ENCODE measurements at places on chromosomes 6 and 20. TPM values are rescaled to one million over a fixed set of nuclear protein-coding genes. Genes with fewer than 3 reads are reported as not detected.

Gene ACSS1
- total RNA-seq = 25.4 TPM

GRCh38 chr6:91509711-91510110 is 922.8 kb upstream of the MAP3K7 start:
- DNase-seq = no peak
- no peaks in the 10 kb centered on the region for H3K36me3 ChIP-seq
- no peaks in the 10 kb centered on the region for H3K27me3 ChIP-seq
- no peaks in the 10 kb centered on the region for H3K4me1 ChIP-seq
- H3K4me3 ChIP-seq = no peak overlapping the region

Gene FAM184A
- total RNA-seq = 5.5 TPM

- H3K4me3 ChIP-seq = no peak overlapping the region
- no peak for DNase-seq
- H3K4me1 ChIP-seq = no peaks in the 10 kb centered on the region
- H3K27me3 ChIP-seq = no peaks in the 10 kb centered on the region
Observed at GRCh38 chr20:56385130-56385529, 6.9 kb downstream of the AURKA start.

Gene CALHM4
- total RNA-seq = not detected

Gene PABPC1L
- total RNA-seq = 12.9 TPM

Data from uterus (tissue), 4 donors.